ENCODE measurements at places on chromosomes 5 and 9.

- DNase-seq = no peak
Measured at GRCh38 chr9:16308645-16309044, 561.8 kb downstream of the BNC2 start.

GRCh38 chr5:116068028-116068632 lies 16.7 kb upstream of the COMMD10 start:
- peak; percentile 59 for DNase-seq

GRCh38 chr5:128669803-128670202 lies 131.8 kb upstream of the FBN2 start:
- DNase-seq = no peak

DNA sequence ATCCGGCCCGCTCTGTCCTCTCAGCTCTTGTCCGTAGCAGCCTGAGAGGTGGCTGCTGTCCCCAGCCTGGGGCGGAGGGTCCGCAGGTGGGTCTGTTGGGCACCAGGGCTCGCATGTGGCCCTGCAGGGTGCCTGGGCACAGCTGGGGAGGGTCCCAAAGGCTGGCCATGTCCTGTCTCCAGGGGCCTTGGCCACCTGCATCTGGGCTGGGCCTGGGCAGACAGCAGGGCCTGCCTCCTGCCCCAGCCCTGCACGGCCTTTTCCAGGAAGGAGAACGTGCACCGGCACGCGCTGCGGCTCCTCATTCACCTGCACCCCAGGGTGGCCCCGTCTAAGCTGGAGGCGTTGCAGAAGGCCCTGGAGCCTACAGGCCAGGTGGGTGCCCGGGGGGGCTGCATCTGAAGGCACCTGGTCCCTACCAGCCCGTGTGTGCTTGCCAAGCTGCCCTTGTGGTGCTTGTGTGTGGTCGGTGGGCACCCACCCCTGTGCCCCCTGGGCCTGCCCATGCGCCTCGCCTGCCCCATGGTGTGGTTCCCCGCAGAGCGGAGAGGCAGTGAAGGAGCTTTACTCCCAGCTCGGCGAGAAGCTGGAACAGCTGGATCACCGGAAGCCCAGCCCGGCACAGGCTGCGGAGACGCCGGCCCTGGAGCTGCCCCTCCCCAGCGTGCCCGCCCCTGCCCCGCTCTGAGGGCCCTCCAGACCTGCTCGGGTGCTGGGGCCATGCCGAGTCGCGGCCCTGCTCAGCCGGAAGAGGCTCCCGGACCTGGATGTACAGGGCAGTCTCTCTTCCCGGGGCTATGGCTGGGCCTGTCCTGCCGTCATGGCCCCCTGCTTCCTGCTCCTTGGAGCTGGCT lies 5.1 kb upstream of the TOR4A start:
- no peak for DNase-seq

- no peak for DNase-seq
Measured at GRCh38 chr5:131541071-131541470, 94.0 kb downstream of the RAPGEF6 start.

DNA sequence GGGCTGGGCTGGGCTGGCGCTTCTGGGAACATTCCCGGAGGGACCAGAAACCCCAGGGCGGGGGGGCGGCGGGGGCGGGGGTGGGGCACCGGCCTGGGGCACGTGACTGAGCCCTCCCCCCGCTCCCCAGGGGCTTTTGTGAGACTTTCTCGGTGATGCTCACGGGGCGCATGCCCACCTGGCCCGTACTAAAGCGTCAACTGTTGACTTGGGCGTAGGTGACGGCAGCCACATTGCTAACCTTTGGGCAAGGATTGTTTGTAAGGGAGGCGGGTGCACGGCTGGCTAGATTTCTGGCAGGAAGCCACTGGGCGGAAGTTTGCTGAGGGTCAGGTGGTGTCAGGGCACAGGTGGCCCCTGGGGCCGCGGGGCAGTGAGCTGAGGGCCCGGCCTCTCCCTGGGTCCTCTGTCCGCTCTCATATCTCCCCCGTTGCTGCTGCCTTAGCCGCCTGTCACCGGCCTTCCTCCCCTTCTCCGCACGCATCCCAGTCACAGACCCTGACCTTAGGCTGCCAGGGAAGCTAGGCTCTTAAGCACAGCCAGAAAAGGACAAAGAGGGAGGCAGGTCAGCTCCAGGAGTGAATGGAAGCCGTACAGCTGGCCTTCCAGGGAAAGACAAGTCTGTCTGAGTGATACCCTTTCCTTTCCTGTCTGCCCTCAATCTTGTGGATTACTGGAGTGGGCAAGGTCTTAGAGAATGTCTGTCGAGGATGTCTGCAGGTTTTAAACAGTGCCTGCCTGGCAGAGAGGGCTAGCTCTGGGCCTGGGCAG lies 812 bp downstream of the CACFD1 start:
- peak; percentile 62 for DNase-seq

DNA sequence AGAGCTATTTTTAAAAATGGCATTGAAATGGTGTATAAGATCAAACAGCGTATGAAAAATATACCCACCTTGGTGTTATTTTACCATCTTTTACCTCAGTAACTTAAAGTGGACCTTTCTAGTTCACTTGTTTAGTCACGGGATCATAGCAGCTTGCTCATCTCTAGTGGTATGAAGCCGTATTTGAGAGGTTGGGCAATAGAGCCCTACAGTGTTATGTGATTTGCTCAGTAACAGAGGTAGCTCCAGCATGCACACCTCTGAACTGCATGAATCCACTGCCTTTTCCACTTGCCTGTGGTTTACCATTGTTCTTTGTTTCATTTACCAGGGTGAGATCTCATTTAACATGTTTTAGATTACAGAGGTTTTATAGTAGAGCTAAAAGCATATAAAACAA lies 134.4 kb downstream of the ATG10 start:
- no peak for DNase-seq

GRCh38 chr9:7075154-7075553 lies 317.4 kb downstream of the KDM4C start:
- no peak for DNase-seq

- no peak for DNase-seq
Measured at GRCh38 chr5:108726446-108727235, 21.1 kb upstream of the FER start.

- DNase-seq = no peak
Measured at GRCh38 chr5:73442996-73443627, 5.5 kb downstream of the FOXD1 start.

DNA sequence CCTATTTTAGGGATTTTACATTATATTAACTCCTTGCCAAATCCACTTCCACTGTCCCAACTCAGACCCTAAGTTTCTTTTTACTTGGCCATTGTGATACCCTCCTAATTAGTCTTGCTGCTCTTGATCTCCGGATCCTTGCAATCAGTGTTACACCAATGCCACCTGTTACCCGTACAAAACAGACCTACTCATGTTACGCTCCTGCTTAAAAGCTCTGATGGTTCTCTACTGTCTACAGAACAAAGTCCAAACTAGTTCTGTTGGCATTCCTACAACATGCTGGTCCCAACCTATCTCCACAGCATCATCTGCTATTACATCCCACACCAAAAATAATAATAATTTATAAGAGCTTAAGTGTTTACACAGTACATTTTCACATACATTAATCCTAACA lies 9.8 kb downstream of the ECPAS start:
- no peak for DNase-seq

GRCh38 chr9:2386566-2386965 lies 235.0 kb upstream of the VLDLR start:
- DNase-seq = no peak

DNA sequence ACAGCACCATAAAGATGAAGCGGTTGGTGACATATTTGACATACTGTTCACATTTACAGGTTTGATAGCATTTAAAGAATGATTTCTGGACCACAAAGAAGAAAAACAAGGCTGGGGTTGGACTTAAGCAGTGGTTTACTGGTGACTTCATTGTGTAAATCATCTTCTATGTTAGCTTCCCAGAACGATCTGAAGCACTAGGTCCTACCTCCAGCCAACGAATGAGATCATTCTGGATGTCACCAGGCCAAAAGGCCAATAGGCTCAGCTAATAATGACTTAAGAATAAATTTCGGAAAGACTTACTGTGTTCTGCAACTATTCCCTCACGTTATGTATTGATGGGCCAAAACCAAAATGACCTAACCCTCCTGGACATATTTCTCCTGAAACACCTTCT lies 675.3 kb upstream of the CCNG1 start:
- DNase-seq = no peak

DNA sequence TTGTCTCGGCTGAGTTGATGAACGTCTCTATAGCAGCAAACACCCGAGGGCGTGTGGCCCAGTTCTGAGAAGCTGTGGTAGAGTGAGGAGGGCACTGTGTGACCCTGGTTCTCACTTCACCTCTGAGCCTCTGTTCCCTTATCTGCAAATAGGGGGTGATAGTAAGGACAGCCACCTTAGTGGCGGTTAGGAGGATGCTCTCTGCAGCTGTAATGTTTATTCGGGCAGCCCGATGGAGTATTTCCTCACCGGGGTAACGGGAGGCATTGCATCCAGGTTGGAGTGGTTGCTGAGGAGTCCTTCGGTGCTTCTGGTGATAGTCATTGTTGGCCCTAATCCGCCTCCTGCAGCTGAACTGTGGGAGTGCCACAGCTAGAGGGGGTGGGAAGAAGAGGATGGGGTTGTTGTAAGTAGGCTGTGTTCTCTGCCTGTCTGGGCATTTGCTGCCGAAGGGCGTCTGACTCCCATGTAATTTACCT lies 13.9 kb downstream of the PRRC2B start:
- peak; percentile 68 for DNase-seq

GRCh38 chr9:133954862-133955529 lies 37.1 kb downstream of the VAV2 start:
- DNase-seq = no peak

- DNase-seq = no peak
Measured at GRCh38 chr5:79456890-79457583, 56.9 kb downstream of the HOMER1 start.

DNA sequence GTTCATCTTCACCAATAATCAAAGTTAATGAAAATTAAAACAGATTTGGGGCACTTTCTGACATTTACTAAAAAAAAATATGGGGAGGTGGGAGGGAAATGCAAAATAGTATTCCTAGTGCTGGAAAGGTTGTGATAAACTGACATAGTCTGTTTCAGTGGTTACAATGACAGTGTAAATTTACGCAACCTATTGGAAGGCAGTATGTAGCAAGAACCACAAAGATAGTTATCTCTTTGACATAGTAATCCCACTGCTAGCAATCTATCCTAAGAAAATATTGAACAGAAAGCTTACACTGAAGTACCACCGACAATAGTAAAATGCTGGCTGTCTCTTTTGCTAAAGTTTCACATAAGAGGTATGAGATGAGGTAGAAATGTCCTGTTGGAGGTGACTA lies 15.1 kb upstream of the EPB41L4B start:
- no peak for DNase-seq

- DNase-seq = no peak
Measured at GRCh38 chr9:75664597-75664996, 225.9 kb upstream of the PCSK5 start.

GRCh38 chr9:27659001-27659400 lies 85.7 kb upstream of the C9orf72 start:
- DNase-seq = no peak

DNA sequence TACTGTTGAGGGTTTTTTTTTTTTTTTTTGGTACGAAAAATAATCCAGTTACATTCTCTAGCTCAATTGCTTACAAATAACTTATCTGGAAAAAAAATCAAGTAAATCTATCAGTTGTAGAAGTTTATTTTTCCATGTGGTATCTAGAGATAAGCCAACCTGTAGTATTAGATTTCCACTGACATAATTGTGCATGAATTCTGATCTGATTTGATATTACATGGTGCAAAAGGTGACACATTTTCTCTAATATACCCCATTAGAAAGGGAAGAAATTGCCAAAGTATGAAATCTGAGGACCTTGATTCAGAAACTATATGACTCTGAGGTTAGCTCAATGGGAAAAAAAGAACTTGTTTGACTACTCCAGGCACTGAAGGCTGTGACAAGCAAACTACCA lies 141.5 kb downstream of the SLF1 start:
- DNase-seq = no peak

- no peak for DNase-seq
Measured at GRCh38 chr5:115369430-115370144, 73.1 kb upstream of the CCDC112 start.

DNA sequence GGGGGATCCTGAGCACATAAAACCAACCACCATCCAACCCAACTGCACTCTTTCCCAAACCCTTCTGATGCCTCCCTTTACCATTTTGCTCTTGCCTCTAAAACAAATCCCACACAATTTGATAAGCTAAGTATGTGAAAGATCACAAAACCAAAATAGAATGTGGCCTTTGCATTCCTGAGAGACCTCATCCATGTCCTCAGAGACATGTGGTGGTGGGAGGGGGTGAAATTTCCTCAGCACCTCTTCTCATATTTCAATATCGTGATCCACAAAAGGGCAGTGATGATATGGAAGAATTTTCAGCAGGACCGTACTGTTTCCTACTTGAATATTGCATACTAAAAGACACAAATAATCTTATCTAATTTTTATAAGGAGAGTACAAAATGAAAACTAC lies 423.3 kb downstream of the TLE1 start:
- no peak for DNase-seq

DNA sequence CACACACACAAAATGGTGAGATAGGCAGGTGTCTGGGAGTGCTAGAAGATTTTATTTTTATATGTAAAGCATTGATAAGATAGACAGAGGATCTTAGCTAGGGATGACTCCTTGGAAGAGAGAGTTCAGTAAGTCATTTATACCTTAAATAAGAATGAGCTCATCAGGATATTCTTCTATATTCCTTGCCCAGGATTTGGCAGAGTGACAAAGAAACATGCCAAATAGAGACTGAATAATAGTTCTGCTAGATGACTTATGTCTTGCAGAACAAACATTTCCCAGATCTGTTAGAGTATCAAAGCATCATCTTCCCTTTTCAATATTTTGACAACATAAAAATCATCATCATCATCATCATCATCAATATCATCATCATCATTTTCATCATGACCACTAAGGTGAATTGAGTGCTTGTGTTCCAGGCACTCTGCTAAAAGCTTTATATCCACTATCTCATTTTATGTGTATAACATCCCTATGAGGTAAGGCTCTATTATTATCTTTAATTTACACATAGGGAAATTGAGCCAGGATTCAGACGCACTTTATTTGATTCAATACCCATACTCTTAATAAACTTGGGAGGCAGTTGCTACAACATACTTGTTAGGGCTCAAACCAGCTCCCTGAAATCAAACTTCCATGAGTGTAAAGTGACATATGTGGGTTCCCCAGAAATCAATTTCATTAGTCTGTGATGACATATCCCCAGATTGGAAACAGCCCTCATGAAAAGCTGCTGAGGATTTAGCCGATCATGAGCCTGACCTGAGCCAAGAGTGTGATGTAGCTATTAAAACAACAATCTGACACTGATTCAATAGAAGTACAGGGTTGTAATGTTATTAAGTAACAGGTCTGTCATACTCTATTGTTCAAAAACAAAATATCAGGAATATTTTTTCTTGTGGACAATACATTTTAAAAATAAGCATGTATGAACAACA lies 176.3 kb upstream of the SEMA6A start:
- DNase-seq = no peak

GRCh38 chr9:36217256-36217968 lies 26.7 kb downstream of the CLTA start:
- DNase-seq = no peak

- no peak for DNase-seq
Measured at GRCh38 chr9:104748359-104749031, 1.0 kb downstream of the NIPSNAP3A start.

GRCh38 chr5:62568800-62569432 lies 9.7 kb upstream of the LRRC70 start:
- DNase-seq = no peak

Measured in CD4-positive, alpha-beta T cell treated with Interleukin-17A for 1 hour (primary cell).